ENCODE measurements at places on chromosomes 1 and 21. TPM values are rescaled to one million over a fixed set of nuclear protein-coding genes. Genes with fewer than 3 reads are reported as not detected.

Gene CHIA
- total RNA-seq = not detected

Gene IGSF5
- 0.52 TPM for total RNA-seq

Gene GJB5
- total RNA-seq = not detected

Gene ACTN2
- total RNA-seq = 660 TPM

Gene COL24A1
- 3.7 TPM for total RNA-seq

Gene RAD54L
- total RNA-seq = 3.1 TPM

Gene DHRS3
- total RNA-seq = 37.6 TPM

Gene RCC1
- 21.9 TPM for total RNA-seq

Gene TBX19
- total RNA-seq = 1.0 TPM

Gene CFAP126
- total RNA-seq = not detected

Gene EVA1C
- 0.52 TPM for total RNA-seq

Gene EXTL1
- total RNA-seq = 0.52 TPM
